ENCODE measurements at places on chromosomes 3 and 15.
A peak's percentile ranks its signal among the peaks of the same experiment; 100 is the strongest.

- no peak for DNase-seq
These were observed 570.4 kb downstream of the AGBL1 start for GRCh38 chr15:86650094-86650493.

DNA sequence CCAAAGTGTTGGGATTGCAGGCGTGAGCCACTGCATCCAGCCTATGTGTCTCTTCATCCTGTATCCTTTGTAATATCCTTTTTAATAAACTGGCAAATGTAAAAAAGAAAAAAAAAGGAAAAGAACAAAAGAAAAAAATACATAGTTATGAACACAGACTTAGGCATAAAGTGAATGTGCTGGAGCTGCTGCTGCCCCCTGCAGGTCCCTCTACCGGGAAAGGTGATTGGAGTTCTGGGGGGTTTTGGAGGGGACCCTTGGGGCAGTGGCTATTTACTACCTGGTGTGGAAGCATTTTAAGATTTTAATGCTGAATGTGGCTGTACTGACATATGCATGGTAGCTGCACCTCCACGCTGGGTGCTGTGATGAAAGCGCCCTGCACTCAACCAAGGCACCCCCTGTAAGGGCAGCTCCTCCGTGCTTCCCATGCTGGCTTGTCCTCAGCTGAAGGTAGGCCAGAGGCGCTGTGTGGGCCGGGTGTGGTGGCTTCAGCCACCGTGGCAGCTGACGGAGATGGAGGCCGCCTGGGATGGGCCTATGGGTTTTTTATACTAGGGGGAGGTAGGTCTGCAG is 49.9 kb downstream of the RPLP1 start:
- DNase-seq = no peak

GRCh38 chr3:97911459-97911858 is 60.8 kb downstream of the RIOX2 start:
- DNase-seq = no peak

DNA sequence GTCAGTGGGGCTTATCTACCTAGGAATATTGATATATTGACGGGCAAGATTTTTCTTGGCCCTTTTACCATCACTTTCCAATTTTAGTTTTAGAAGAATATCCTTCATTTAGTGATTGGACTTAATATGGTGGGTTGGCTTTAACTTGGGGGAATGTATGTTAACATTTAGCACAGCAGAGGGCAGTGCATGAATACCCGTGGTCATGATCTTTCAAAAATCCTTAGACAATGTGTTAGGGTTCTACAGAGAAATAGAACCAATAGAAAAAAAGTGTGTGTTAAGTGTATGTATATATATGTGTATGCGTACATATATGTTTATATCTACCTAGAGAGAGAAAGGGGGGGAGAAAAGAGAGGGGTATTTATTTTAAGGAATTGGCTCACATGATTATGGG is 36.9 kb downstream of the GPR171 start:
- no peak for DNase-seq

DNA sequence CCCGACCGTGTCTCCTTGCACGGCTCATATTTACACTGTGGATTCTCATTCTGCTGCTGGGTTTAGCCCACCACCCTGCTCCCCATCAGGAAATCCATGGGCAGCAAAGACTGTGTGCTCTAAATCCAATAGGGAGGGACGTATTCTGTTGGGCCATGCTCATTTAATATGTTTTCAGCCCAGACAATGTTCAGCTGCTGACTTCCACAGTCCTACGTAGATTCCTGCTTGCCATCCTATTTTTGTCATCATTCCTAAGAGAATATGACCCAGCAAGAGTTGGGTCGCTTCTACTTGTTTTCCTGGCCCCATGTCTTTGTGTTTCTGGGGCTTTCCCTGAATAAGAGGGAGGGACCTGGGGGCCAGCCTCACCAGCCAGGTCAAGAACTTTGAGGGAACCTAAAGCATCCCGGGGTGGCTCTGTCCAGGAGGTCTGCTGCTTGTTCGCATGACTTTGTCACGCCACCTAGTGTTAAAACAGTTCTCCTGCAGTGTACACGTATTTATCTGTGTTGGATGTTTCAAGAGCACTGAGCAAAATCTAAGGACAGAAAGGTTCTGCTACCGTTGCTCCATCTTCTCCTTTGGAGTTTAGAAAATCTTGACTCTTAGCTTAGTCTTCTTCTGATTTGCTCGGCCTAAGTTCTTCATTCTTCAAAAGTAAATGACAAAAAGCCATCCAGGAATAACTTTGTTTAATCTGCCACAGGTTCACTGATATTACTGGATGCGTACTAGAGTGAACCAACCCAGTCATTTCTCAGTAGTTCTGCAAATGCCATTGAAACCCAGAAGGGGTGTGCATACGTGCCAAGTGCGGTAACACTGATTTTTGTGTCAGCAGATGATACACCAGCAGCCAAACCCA is 79.8 kb upstream of the NR2E3 start:
- peak; percentile 33 for DNase-seq

DNA sequence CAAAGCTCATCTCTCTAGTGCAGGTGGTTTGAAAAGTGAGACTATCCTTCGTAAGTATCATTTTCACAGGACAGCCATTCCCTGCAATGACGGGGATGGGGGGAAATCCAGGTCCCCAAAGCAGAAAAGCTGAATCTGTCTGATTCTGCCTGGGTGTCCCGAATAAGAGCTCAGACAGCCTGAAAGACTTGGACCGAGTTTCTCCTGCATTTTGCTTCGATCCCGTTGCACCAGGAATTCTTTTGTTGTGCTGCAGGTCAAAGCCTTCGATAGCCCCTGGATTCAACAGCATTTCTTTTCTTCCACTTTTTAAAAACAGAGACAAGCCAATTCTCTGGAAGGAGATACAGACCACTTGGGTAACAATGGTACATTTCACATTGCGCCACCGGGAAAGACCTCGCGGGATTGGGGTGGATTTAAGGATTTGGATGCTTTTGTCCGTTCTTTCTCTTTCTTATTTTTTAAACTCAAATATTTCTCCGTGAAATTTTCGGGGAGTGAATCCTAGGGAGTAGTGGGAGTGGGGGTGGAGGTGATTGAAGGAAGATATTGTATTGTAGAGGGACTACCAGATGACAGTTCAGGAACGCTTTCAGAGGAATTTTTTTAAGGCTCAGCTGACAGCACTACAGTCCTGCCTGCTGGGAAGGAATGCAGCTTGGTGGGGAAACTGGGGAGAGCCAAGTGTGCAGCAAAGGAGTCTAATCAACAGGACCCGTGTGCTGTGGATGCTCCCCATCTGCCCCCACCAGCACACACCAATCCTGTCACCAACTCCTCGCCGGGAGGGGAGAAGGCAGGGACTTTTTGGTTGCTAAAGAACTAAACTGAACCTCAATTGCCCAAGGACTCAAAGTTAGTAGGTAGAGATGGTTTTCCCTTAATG is 2.6 kb downstream of the SLITRK3 start:
- DNase-seq = no peak

DNA sequence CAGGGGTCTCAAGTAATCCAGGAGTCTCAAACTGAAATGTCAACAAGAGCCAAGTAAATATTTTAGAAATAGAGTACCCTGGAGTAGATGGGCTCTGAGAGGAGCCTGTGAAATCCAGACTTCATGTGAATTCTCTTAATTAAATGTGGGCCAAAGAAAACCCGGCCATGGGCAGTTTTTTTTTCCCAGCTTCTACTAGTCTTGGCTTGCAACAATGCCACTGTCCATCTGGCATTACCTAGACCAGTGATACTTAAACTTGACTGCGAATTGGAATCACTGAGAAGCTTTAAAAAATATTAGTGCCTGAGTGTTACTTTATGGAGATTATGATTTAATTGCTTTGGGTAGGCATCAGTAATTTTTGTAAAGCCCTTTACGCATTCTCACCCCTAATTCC is 66.4 kb upstream of the GOLGA6B start:
- DNase-seq = no peak

GRCh38 chr3:43769097-43769884 is 78.6 kb downstream of the ABHD5 start:
- DNase-seq = peak; percentile 73

DNA sequence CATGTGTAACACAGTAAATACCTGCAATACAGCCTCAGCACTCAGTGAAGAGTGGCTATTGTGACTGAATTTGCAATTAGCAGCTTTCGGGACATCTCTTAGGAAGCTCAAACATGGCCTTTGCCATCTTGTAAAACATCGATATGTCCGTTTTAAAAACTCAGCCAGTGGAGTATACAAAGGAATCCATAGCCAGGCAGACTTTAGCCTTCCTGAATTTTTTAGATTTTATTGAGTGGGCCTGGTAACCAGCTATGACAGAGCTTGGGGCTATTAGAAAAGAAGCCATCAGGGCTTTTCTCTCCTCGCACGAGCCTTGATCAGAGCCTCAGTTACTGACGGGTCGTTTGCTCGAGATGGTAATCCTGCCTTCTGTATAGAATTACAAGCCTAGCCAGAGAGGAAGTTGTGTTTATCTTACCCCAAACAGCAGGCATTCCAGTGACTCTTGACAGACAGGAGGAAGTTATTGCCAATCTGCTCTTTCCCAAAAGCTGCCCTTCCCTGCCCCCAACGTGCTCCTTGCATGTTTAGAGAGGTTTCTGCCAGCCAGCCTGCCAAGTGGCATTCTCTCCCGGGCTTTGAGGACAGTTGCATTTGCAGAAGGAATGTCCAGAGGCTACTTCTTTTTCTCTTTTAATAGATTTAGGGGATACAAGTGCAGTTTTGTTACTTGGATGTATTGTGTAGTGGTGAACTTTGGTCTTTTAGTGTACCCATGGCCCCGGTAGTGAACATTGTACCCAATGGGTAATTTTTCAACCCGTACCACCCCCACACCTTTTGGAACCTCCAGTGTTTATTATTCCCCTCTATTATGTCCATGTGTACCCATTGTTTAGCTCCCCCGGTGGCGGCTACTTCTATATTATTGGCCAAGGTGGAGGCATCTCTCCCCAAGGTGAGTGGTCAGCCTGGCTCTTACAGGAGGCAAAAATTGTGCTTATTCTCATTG is 40.6 kb downstream of the ITPR1 start:
- DNase-seq = peak; percentile 62

DNA sequence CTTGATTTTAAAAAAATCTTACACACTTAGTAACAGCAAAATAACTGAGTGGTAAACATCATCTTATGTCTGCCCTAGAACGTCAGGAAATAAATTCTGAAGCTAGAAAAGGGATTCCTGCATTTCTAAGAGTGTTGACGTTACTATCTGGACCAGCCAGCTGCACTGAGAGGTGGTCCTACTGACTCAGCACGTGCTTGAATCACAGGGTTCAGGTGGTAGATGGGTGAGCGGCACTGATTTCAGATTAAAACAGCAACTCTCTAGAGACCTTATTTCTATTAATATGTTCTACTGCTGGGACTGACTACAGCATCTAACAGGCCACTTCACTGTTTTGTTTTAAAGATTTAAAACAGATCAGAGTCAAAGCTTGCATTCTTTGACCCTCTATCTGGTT is 377.2 kb downstream of the GABRB3 start:
- DNase-seq = no peak

- DNase-seq = no peak
These were observed 6.8 kb upstream of the GAP43 start for GRCh38 chr3:115616461-115616860.

DNA sequence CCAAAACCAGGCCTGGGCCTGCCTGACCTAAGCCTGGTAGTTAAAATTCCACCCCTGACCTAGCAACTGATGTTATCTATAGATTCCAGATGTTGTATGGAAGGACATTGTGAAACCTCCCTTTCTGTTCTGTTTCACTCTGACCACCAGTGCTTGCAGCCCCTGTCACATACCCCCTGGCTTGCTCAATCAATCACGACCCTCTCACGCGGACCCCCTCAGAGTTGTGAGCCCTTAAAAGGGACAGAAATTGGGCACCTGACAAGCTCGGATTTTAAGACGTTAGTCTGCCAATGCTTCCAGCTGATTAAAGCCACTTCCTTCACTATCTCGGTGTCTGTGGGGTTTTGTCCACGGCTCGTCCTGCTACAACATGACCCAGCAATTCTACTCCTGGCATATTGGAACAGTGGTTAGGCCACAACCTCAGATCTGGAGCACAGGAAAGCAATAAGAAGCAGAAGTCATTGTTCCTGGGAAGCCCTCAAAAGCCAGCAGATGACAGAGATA is 36.7 kb upstream of the LHFPL4 start:
- DNase-seq = no peak

DNA sequence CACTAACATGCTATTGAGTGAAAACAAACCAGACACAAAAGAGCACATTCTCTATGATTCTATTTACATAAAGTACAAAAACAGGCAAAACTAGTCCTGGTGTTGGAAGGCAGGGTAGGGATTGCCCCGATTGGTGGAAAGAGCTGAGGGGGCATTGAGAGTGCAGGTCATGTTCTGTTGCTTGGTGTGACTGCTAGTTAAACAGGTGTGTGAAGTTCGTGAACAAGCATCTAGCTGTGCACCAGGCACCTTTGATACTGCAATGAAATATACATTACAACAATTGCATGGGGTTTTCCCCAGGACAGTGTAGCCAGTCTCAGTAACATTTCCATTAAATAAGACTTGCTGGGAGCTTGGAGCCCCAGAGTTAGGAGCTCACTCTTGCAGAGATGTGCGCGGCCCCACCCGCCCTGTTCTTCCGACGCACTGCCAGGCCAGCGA is 26.3 kb upstream of the THRB start:
- DNase-seq = no peak

DNA sequence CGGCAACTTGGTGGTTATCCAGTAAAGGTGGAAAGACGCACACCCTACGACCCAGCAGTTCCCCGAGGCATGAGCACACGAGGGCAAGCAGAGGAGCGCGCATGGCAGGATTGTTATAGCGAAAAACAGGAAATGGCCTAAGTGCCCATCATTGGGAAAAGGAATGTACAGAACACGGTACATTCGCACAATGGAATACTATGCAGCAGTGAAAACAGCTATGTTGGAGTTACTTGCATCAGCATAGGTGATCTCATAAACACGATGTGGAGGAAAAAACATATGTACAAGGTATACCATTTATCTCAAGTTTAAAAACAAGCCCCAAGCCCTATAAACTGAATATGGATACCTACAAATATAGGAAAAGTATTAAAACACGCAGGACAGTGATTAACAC is 6.7 kb upstream of the LINGO1 start:
- DNase-seq = no peak

GRCh38 chr3:30578479-30578878 is 27.9 kb upstream of the TGFBR2 start:
- no peak for DNase-seq

- no peak for DNase-seq
These were observed 16.8 kb downstream of the PLA2G4B start for GRCh38 chr15:41855261-41855961.

GRCh38 chr3:55486101-55486856 is 827 bp downstream of the WNT5A start:
- no peak for DNase-seq

All from pulmonary artery endothelial cell (primary cell).